ENCODE measurements at places on chromosomes 5 and 9.

DNA sequence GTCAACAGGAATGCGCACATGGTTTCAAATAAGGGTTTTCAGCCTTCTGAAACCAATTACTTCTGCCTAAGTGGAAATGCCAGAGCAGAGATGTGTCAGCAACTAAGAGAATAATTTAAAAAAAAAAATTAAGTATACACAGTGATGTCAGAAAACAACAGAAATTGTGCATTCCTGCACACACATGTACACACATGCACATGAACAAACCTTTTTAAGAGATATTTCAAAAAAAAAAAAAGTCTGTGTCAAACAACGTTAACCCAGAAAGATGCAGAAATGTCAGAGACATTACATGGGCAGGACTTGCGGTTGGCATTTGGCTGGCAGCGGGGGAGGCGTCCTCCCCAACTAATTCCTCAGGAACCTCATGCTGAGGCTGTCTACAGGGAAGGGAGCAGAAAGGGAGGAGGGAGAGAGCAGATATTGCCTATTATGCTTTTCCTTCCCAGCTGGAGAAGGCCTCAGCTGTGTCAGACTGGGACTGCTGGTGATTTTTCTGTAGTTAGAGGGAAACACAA, 536.9 kb upstream of the WWC1 start:
- peak; percentile 88 for DNase-seq

DNA sequence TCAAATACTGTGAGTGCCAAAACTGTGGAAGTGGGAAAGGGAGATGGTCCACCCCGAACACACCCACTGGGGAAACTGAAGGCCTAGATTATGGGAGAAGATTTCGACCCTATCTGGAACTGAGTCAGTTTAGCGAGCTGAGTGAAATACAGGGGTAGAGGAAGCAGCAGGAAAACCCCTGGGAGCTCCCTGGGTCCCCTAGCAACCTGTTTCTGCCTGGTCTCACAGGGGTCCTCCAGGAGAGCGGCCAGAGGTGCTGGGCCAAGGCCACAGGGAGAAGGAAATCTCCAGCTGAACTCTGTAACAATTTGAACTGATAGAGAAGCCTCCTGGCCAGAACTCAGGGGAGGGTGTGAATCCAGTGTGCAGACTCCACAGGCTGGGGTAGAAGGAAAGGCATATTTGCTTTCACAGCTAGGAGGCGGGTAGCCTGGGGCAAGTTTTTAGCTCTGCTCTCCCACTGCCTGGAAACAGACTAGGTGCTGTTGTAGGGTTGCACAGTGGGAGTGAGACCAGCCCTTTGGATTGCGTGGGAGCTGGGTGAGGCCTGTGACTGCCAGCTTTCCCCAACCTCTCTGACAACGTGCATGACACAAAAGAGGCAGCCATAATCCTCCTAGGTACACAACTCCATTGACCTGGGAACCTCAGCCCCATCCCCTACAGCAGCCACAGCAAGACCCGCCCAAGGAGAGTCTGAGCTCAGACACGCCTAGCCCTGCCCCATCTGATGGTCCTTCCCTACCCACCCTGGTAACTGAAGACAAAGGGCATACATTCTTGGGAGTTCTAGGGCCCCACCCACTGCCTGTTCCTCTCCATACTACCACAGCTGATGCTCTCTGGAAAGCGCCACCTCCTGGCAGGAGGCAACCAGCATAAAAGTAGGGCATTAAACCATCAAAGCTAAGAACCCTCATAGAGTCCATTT, 78.8 kb upstream of the GPBP1 start:
- DNase-seq, result no peak

DNA sequence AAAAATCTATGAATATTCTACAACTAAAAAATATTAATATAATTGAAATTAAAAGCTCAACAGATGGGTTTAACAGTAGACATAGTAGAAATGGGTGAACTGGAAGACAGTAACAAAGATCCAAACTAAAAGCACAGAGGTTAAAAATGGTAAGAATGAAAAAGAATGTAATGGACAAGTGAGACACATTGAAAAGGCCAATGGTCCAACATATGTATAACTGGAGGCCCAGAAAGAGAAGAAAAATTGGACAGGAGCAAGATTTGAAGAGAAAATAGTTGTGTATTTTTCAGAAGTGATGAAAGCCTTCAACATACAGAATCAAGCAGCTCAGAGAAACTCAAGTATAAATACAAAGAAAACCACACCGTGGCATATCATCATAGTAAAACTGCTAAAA, 58.6 kb downstream of the PCDHGC5 start:
- DNase-seq, result no peak

DNA sequence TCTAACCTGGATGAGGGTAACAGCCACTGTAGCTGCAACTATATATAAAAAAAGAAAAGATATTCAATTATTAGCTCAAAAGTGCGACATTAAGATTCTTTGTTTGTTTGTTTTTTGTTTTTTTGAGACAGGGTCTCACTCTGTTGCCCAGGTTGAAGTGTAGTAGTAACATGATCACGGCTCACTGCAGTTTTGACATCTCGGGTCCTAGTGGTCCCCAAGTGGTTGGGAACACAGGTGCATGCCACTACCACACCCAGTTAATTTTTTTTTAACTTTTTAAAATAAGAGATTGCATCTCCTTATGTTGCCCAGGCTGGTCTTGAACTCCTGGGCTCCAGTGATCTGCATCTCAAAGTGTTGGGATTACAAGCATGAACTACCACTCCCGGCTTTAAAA, 61.8 kb downstream of the MEF2C start:
- no peak for DNase-seq

DNA sequence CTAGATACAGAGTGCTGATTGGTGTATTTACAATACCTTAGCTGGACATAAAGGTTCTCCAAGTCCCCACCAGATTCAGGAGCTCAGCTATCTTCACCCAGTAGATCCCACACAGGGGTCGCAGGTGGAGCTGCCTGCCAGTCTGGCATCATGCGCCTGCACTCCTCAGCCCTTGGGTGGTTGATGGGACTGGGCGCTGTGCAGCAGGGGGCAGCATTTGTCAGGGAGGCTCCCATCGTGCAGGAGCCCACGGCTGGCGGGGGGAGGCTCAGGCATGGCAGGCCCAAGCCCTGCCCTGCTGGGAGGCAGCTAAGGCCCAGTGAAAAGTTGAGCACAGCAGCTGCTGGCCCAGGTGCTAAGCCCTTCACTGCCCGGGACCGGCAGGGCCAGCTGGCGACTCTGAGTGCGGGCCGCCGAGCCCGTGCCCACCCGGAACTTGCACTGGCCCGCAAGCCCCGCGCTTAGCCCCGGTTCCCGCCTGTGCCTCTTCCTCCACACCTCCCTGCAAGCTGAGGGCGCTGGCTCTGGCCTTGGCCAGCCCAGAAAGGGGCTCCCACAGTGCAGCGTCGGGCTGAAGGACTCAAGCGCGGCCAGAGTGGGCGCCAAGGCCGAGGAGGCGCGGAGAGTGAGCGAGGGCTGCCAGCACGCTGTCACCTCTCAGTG, 314.1 kb upstream of the ATP10B start:
- DNase-seq, result no peak
